ENCODE measurements at places on chromosomes 6 and 20.

- no peaks in the 10 kb centered on the region for H3K27me3 ChIP-seq
- H3K4me3 ChIP-seq = no peak overlapping the region
- peak overlapping the region; percentile 61 for H3K27ac ChIP-seq
Observed at GRCh38 chr20:32468313-32468640, 110.1 kb downstream of the ASXL1 start.

GRCh38 chr6:163675611-163676010, 261.1 kb downstream of the QKI start:
- H3K27me3 ChIP-seq = peaks cover 7% of the 10 kb centered on the region
- no peaks in the 10 kb centered on the region for H3K4me1 ChIP-seq

DNA sequence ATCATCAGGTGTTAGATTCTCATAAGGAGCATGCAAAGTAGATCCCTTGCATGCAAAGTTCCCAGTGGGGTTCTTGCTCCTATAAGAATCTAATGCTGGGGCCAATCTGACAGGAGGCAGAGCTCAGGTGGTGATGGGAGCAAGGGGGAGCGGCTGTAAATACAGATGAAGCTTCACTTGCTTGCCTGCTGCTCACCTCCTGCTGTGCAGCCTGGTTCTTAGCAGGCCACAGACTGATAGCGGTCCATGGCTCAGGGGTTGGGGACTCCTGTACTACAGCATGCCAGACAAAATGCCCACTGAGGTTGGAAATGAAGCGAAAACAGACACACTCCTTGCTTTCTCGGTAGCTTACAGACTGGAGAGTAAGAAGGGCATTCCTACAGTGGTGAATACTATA, 386.8 kb downstream of the PLCB1 start:
- H3K27me3 ChIP-seq = no peaks in the 10 kb centered on the region
- no peaks in the 10 kb centered on the region for H3K36me3 ChIP-seq
- H3K4me1 ChIP-seq = no peaks in the 10 kb centered on the region
- H3K27ac ChIP-seq = no peak overlapping the region

DNA sequence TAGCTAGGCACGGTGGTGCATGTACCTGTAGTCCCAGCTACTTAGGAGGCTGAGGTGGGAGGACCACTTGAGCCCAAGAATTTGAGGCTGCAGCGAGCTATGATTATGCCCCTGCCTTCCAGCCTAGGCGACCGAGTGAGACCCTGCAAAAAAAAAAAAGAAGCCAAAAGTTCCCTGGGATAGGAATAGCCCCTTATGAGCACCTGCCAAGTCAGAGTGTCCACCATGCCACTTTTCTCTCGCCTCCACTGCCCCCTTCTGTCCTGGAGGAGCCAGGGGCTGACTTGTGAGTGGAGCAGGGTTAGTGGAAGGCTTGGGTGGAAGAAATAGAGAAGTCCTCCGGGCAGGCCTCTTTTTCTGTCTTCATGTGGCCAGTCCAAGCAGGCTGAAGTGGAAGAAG, 12.1 kb upstream of the DDX27 start:
- no peak overlapping the region for H3K27ac ChIP-seq
- no peak overlapping the region for H3K4me3 ChIP-seq
- no peaks in the 10 kb centered on the region for H3K4me1 ChIP-seq
- H3K27me3 ChIP-seq = no peaks in the 10 kb centered on the region
- no peaks in the 10 kb centered on the region for H3K36me3 ChIP-seq
- no peak for DNase-seq

- H3K27ac ChIP-seq = no peak overlapping the region
- H3K36me3 ChIP-seq = no peaks in the 10 kb centered on the region
- H3K4me3 ChIP-seq = no peak overlapping the region
- no peaks in the 10 kb centered on the region for H3K4me1 ChIP-seq
- peaks cover 8% of the 10 kb centered on the region for H3K27me3 ChIP-seq
Observed at GRCh38 chr20:36008461-36009035, 40.2 kb downstream of the CNBD2 start.

DNA sequence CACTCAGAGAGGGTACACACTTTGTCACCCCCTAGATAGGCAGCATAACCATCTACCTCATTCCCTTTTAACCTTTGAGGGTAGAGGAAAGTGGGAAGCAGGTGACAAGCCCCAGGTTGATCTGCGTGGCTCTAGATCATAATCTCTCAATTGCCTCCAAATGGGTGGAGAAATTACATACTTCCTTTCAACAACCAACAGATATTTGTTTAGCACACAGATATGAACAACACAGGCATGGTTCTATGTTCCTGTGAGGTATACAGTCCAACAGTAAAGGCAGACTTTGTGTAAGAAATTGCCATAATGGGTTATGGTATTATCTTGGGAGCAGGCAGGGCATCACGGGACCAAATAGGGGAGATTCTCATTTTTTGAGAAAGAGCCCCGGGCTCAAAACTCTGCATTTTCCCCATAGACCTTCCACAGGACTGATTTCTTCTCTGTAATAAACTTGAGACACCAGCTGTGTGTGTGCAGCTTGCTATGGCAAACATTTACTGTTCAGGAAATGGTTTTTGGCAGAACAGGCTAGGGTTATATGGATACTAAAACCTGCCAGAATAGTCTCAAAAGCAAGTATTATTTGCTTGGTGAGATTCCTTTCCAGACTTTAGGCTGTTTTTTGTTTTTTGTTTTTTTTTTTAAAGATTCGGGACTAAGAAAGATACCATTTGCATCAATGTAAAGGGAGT, 126.2 kb downstream of the CD164 start:
- no peak for DNase-seq
- H3K27ac ChIP-seq = no peak overlapping the region
- no peaks in the 10 kb centered on the region for H3K4me1 ChIP-seq
- H3K4me3 ChIP-seq = no peak overlapping the region
- H3K27me3 ChIP-seq = peaks cover 7% of the 10 kb centered on the region

DNA sequence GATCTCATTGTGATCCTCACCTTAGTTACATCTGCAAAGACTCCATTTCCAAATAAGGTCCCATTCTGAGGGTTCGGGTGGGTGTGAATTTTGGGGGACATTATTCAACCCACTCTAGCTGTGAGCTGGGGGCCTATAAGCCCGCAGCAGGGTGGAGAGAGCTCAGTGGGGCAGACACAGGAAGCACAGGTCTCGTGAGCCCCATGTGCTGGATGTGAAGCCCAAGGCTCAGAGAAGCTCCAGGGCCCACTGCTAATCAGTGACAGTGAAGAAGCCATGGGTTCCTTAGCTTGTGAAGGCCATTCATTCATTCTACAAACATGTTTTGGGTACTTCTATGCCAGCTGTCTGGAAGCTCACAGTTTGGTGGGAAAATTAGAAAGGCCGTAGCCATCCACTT, 47.5 kb downstream of the CHMP4B start:
- H3K4me1 ChIP-seq = peaks cover 35% of the 10 kb centered on the region
- H3K4me3 ChIP-seq = no peak overlapping the region
- DNase-seq = no peak

GRCh38 chr6:149212892-149213801, 104.4 kb upstream of the TAB2 start:
- peaks cover 24% of the 10 kb centered on the region for H3K4me1 ChIP-seq
- peak; percentile 43 for DNase-seq
- H3K27me3 ChIP-seq = no peaks in the 10 kb centered on the region
- H3K36me3 ChIP-seq = no peaks in the 10 kb centered on the region
- no peak overlapping the region for H3K27ac ChIP-seq

- no peaks in the 10 kb centered on the region for H3K27me3 ChIP-seq
- H3K36me3 ChIP-seq = peaks cover 4% of the 10 kb centered on the region
- no peak for DNase-seq
- no peaks in the 10 kb centered on the region for H3K4me1 ChIP-seq
- no peak overlapping the region for H3K4me3 ChIP-seq
Observed at GRCh38 chr6:162056745-162057144, 670.8 kb downstream of the PRKN start.

DNA sequence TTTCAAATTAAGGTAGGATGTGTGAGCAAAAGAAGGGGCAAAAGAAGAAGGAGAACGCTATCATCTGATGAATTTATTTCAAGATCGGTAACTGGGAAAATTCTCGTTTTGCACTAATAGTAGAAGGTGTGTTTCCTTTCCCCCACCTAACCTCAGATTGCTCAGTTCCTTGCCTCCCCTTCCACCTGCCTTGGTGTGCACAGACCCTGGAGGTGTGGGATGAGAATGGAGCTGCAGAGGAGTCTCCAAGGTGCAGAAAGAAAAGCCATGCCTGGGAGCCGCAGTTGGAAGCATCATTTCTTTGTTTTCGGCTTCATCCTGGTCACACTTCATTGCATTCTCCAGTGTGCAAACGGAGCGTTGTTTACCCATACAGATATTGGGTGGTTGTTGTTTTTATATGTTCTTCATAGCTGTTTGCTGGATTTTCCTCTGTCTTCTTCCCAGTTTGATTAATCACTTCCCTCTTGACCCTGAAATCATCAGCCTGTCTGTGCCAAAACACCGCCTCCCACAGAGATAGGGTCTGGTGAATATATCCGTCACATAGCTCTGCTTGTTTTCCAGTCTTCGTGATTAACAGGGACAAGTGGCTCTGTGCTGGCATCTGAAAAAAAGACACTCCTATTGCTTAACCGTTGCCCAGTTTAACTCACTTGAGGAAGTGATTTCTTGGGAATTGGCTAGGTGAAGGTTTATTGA, 40.2 kb upstream of the NEDD9 start:
- no peak overlapping the region for H3K4me3 ChIP-seq
- H3K27me3 ChIP-seq = no peaks in the 10 kb centered on the region
- peaks cover 29% of the 10 kb centered on the region for H3K36me3 ChIP-seq
- DNase-seq = no peak
- H3K27ac ChIP-seq = no peak overlapping the region

- peak overlapping the region; percentile 47 for H3K27ac ChIP-seq
- H3K4me3 ChIP-seq = peak overlapping the region; percentile 4
- H3K27me3 ChIP-seq = peaks cover 54% of the 10 kb centered on the region
- no peaks in the 10 kb centered on the region for H3K36me3 ChIP-seq
- peaks cover 9% of the 10 kb centered on the region for H3K4me1 ChIP-seq
Observed at GRCh38 chr20:57250607-57251343, 15.7 kb downstream of the BMP7 start.

DNA sequence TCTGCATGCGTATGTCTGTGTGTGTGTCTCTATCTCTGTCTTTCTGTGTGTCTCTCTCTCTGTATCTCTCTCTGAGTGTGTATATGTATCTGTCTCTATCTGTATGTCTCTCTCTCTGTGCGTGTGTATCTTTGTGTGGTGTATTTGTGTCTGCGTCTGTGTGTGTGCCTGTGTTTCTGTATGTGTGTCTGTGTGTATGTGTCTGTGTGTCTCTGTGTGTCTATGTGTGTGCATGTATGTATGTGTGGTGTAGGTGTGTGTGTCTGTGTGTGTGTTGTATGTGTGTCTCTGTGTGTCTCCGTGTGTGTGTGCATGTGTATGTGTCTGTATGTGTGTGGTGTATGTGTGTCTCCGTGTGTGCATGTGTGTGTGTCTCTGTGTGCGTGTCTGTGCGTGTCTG, 243.0 kb upstream of the FOXQ1 start:
- no peaks in the 10 kb centered on the region for H3K36me3 ChIP-seq
- H3K4me3 ChIP-seq = no peak overlapping the region
- H3K27ac ChIP-seq = no peak overlapping the region
- peaks cover 24% of the 10 kb centered on the region for H3K27me3 ChIP-seq
- no peaks in the 10 kb centered on the region for H3K4me1 ChIP-seq

- H3K27me3 ChIP-seq = peaks cover 8% of the 10 kb centered on the region
- no peak overlapping the region for H3K4me3 ChIP-seq
- no peaks in the 10 kb centered on the region for H3K36me3 ChIP-seq
- H3K27ac ChIP-seq = no peak overlapping the region
Observed at GRCh38 chr20:50425076-50425475, 85.1 kb upstream of the PTPN1 start.

GRCh38 chr6:91566467-91566866, 979.6 kb upstream of the MAP3K7 start:
- no peak overlapping the region for H3K27ac ChIP-seq
- no peak overlapping the region for H3K4me3 ChIP-seq
- H3K4me1 ChIP-seq = no peaks in the 10 kb centered on the region

DNA sequence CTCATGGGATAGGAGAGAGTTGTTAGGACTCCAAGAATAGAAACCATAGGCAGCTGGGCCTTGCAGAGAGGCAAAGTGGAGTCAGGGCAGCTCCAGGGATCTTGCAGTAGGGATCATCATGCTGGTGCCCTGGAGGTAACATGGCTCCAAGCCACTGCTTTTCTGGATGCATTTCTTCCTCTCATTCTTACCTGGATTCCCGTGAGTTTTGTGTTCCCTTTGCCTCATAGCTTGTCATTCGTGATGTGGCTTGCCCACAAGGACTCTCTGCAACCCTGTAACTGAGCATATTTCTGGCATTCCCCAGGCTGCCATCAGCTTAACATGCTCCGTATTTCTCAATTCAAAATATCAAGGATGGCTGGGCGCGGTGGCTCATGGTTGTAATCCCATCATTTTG, 5.3 kb downstream of the NHLRC1 start:
- no peaks in the 10 kb centered on the region for H3K36me3 ChIP-seq
- DNase-seq = no peak
- no peak overlapping the region for H3K27ac ChIP-seq
- H3K4me3 ChIP-seq = no peak overlapping the region
- H3K27me3 ChIP-seq = peaks cover 78% of the 10 kb centered on the region
- H3K4me1 ChIP-seq = peaks cover 21% of the 10 kb centered on the region

DNA sequence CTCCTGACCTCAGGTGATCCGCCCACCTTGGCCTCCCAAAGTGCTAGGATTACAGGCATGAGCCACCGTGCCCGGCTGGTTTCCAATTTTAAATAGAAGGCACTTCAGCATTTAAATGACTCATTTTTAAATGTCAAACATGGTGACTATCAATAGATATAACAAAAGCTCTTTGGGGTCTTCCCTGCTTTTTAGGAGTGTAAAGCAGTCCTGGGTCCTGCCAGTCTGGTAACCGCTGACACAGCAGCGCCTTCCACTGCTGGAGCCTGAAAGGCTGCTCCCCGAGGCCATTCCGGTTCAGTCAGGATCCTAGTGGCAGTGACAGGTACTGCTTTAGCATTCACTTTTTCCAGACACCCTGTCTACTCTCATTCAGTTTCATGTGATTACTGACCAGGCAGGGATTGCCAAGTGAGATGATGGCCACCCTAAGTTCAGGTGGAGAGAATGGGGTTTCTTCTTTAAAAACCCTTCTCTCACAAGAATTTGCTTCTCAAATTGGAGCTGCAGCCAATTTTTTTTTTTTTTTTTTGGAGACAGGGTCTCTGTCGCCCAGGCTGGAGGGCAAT, 5.1 kb downstream of the DIDO1 start:
- no peaks in the 10 kb centered on the region for H3K27me3 ChIP-seq
- peak overlapping the region; percentile 54 for H3K4me3 ChIP-seq
- H3K36me3 ChIP-seq = peaks cover 54% of the 10 kb centered on the region
- H3K27ac ChIP-seq = peak overlapping the region; percentile 91
- H3K4me1 ChIP-seq = peaks cover 82% of the 10 kb centered on the region
- DNase-seq = peak; percentile 66

GRCh38 chr6:81722506-81723223, 29.8 kb downstream of the TENT5A start:
- H3K27ac ChIP-seq = no peak overlapping the region
- no peaks in the 10 kb centered on the region for H3K27me3 ChIP-seq
- H3K36me3 ChIP-seq = no peaks in the 10 kb centered on the region
- no peak overlapping the region for H3K4me3 ChIP-seq
- H3K4me1 ChIP-seq = peaks cover 1% of the 10 kb centered on the region

- peaks cover 20% of the 10 kb centered on the region for H3K4me1 ChIP-seq
- no peaks in the 10 kb centered on the region for H3K36me3 ChIP-seq
- no peak overlapping the region for H3K27ac ChIP-seq
- no peak for DNase-seq
Observed at GRCh38 chr6:157665180-157665579, 157.9 kb upstream of the SNX9 start.

GRCh38 chr6:9159051-9159450, 723.7 kb upstream of the SLC35B3 start:
- H3K36me3 ChIP-seq = no peaks in the 10 kb centered on the region
- H3K4me3 ChIP-seq = no peak overlapping the region
- DNase-seq = no peak
- H3K27ac ChIP-seq = no peak overlapping the region

- H3K4me3 ChIP-seq = no peak overlapping the region
- H3K36me3 ChIP-seq = peaks cover 5% of the 10 kb centered on the region
- DNase-seq = no peak
- peaks cover 10% of the 10 kb centered on the region for H3K27me3 ChIP-seq
- H3K27ac ChIP-seq = no peak overlapping the region
Observed at GRCh38 chr20:64253443-64253842, 2.1 kb upstream of the PCMTD2 start.
